ENCODE measurements at places on chromosomes 7 and 10.

- no peak for DNase-seq
These were observed 520.2 kb upstream of the ZWINT start for GRCh38 chr10:56881218-56881617.

- no peak for DNase-seq
These were observed 253.8 kb downstream of the DPP6 start for GRCh38 chr7:154306036-154306435.

- DNase-seq = no peak
These were observed 63.2 kb downstream of the CYP51A1 start for GRCh38 chr7:92071032-92071431.

DNA sequence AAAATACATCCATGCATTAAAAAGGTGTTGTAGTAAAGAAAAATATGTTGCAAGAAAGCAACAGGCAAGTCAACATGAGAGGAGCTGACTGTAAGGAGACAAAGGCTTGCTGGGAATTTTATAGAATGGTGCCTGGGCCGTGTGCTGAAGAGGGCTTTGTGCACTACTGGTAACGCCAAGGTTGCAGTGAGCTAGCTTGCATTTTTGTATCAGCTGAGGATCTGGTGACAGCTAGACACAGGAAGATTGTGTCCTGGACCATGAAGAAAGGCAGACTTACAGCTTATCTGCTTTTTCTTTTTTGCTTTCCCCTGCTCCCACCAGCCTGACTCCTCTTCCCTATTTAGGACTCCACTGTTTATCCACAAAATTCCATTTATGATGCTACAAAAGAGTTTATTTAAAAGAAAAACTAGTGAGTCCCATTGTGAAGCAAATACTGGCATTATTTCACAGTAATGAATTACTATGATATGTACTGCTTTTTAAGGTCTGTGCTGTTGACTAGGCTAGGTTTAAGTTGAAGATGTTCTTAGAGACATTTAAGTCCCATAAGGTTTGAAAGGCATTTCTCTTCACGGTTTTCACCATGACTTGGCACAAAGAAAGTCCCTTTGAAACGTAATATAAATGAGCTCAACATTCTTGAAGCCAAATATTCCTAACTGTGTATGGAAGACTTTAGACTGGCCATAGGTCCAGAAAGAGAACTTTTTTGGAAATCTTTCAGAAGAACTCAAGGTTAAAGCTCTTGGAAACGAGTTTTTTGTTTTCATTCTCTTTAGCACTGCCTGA is 88.6 kb downstream of the SEC23IP start:
- no peak for DNase-seq

DNA sequence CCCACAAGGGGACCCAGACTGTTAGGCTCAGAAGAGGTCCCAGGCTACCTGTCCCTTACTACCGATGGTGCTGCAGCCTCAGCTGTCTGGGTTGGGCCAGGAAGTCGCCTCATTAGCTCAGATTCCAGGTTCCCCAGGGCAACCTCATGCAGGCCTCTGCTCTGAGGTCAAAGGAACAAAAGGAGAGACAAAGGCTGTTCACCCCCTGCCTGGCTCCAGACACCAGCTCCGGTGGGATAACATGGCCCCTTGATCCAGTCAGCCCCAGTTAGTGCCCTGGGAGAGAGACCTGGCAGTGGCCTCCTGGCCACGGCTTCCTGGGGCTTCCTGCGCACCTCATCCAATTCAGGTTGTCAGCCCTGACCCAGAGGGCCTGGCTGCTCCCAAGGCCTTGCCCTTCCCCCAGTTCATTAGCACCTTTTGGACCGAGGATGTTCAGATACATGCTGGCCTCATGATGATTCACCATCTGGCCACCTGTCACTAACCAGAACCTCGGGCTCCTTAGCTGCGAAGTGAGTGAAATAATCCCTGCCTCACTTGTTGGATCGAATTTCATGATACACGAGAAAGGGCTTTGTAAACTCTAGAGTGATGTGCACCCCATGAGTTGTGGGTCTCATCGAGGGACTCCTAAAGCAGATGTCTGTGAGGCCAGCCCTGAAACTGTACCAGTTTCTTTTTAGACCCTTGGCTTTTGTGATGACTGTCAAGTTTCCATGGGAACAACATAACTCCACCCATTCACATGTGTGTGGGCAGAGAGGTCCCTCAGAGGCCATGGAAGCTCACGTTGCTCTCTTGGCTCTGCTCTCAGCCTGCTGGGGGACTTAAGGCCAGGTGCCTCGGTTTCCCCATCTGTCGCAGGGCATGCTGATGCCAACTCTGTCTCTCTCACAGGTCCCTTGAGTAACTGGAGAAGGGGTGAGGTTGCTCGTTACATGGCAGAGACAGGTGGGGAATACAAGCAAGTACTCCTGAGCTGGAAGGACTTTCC is 79.5 kb upstream of the PCBD1 start:
- no peak for DNase-seq

- DNase-seq = no peak
These were observed 130.3 kb downstream of the NRF1 start for GRCh38 chr7:129741743-129742213.

- no peak for DNase-seq
These were observed 190.4 kb upstream of the LYZL1 start for GRCh38 chr10:29098423-29098822.

DNA sequence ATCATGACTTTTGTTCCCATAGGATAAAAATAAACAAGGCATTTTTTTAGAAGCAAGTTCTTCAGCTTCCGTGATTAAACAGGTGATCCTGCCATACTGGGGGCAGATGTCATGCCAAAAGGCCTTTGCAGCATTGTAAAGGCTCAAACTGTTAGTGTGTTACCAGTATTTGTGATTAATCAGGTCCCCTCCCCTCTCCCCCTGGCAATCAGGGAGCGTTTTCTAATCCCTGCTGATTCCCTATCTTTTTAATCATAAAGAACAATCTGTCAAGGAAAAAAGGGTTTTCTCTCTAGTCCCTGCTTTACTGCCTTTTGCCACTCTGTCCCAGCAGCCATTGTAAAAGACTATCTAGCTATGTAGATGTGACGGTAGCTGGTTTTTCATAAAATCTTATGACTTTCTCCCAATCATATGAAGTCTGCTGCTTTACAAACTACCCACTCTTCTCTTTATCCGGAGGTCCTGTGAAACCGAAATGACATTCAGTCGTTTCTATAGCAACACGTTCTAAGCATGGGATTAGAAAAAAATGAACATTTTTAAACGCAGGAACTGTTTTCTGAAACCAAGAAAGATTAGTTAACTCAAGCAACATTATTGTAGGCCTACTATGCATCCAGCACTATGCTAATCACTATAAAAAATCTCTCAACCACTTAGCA is 210.9 kb downstream of the RNLS start:
- DNase-seq = no peak

GRCh38 chr7:74598558-74598957 is 59.0 kb upstream of the GTF2I start:
- DNase-seq = no peak

DNA sequence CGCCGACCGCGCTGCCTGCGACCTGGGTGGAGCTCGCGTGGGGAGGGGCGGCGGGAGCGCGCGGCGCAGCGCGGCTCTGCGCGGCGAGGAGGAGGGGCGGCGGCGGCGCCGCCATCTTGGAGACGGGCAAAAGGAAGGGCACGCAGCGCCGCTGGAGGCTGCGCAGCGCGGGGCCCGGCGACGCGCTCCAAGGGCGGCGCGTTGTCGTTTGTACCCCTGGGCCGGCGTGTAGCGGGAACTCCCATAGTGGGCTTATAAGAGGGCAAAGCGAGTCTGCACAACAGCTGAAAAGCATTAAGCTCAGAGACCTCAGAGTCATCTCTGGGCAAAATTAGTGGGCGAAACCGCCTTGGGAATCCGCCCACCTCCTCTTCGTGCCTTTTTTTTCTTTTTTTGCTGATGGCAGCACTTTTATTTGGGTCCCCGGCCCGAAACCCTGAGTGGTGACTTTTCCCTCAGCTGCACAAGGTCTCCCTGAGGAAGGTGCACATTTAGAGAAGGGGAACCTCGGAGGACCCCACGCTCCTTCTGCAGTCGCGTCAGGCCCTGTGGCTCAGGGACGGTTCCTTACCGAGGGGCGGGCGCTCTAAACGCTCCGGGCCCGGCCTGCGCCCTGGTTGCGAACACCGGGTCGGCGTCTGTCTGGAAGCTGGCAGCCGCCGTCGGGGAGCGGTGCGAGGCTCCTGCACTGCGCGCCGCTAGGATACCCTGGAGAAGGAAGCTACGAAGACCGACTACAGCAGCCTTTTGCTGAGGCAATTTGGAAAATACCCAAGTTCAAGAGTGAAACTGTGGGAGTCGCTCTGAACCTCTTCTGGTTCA is 428 bp upstream of the MCMBP start:
- peak; percentile 76 for DNase-seq
